ENCODE measurements at places on chromosomes 3 and 15. TPM values are rescaled to one million over a fixed set of nuclear protein-coding genes. Genes with fewer than 3 reads are reported as not detected.

The TGM5 gene
- total RNA-seq: not detected

The UROC1 gene
- total RNA-seq: not detected

The PLA2G4B gene
- total RNA-seq: 20.1 TPM

The DAZL gene
- total RNA-seq: not detected

The SERINC4 gene
- 0.21 TPM for total RNA-seq

The STARD9 gene
- total RNA-seq: 2.3 TPM

The OR5K2 gene
- not detected for total RNA-seq

The RBP2 gene
- not detected for total RNA-seq

The GOLGA8G gene
- 0.15 TPM for total RNA-seq

The SH2D7 gene
- total RNA-seq: not detected

The ZNF662 gene
- 0.21 TPM for total RNA-seq

The GRM2 gene
- total RNA-seq: 0.69 TPM
